ENCODE measurements at places on chromosomes 6 and 20.
A peak's percentile ranks its signal among the peaks of the same experiment; 100 is the strongest.

DNA sequence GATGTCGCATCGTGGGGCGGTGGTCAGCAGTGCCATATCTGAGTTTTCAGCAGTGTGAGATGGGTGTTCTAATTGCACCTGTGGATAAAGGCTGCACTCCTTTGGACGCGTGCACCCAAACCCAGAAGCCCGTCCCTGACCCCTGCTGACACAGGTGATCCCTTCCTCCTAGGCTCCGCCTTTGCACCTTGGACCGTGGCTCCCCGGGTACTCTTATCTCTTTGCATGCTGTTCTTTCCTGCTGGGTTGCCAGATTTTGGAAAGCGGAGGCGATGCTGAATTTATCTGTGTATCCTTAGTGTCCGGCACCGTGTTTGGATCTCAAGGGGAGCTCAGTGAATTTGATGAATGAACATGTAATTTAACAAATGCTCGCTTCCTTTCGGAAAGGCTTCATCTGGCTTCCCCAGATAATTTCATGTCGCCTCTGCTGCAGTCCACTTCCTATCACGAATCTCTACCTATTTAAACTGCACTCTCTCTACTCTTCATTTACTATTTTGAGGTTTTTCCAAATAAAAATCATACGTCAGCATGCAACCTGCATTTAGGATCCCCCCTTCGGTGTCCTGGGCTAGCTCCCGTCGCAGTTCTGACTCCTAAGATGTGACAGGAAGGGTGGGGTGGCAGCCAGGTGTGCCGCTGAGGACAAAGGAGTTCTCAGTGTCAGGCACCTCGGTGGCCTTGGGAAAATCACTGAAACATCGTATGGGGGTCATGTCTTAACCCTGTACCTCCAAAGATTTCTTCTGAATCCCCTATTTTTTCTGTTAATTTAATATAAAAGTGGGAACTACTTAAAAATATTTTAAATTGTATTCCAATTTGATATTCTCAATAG is 753 bp upstream of the PERP start:
- no peak for DNase-seq

DNA sequence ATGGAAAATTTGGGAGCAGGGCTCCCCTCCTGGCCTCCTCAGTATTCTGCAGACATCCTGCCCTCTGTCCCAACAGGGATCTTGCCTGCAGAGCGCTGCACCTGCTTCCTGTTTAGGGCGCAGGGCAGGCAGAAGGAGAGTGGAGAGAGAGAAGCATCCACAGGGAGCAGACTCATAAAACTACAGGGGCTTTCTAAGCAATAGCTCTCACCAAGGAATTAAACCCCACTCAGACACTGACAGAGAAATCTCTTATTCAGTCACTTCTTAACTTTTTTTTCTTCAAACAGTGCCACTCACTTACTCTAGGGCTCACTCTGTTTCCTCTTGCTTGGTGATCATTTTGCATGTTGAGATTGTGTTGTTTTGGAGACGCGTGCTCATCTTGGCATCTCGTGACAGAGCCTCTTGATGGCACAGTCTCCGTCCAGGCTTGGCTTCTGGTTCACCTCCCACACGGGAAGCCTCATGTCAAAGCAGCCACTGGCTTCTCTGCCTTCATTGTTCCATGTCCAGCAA is 153.1 kb upstream of the INSM1 start:
- DNase-seq = no peak

GRCh38 chr6:167797476-167798265 is 29.0 kb upstream of the AFDN start:
- no peak for DNase-seq

GRCh38 chr6:33278392-33278741 is 1.4 kb downstream of the B3GALT4 start:
- DNase-seq = no peak

DNA sequence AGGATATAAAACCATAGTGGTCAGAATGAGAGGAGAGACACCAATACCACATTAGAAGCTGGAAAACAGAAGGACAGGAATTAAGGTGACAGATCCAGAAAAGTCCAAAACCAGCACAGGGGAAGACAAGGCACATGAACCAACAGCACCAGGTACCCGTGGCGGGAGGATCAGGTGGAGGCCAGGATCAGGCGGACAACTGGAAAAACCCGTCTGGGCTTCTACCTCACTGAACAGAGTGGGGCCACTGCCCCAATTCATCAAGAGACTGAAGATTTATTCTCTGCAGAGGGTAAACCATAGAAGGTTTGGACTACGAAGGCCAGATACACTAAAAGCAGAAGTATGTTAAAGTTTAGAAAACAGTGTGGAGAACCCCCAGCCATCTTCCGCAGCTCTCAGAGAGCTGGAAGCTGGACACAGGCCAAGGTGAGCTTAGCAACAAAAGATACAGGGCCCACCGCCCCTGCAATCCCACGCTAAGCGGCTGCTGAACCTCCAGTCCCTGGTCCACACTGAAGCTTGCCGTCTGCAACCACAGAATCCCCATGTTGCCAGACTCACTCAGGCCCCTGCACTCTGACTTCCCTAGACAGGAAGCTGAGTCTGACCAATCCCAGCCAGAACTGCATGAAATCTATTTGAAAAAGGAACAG is 29.9 kb downstream of the ABHD12 start:
- peak; percentile 49 for DNase-seq

DNA sequence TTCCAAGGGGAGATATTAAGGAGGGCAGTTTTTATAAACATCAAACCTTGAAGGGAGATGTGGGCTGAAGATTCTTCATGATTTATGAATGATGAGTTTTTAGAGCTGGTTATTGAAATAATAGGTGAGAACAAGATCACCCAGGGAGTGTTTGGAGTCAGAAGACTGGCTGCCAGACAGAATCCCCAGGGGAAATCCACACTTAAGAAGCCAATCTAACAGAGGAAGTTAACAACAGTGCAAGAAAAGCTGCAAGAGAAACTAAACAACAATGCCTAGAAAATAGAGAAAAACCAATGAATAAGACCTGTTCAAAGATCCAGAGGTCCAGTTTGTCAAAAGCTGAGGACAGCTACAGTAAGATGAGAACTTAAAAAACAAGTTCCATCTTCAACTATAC is 167.9 kb upstream of the MAN1A1 start:
- DNase-seq = peak; percentile 24

DNA sequence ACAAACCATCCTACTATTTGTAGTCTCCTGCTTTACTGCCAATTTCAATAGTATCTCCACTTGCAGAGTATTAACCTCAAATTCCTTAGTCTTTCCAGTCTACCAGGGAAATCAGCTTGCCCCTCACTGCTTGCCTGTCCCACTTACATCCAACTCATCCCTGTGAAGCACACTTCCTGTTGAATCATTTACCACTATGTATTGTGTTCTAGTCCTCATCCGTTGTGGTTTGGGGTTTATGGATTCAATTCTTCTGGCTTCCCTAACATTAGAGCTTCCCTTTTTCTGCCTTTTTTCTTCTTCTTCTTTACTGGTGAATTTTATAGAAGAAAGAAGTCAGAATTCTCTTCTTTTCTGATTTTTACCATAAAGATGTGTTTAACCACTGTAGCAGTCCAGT is 5.1 kb upstream of the TXLNB start:
- DNase-seq = peak; percentile 67

- no peak for DNase-seq
These were observed 116.0 kb downstream of the SYCP2 start for GRCh38 chr20:59817406-59817805.

- no peak for DNase-seq
These were observed 31.9 kb downstream of the ZNF184 start for GRCh38 chr6:27441001-27441400.

GRCh38 chr6:42935322-42935721 is 6.0 kb downstream of the CNPY3 start:
- no peak for DNase-seq

DNA sequence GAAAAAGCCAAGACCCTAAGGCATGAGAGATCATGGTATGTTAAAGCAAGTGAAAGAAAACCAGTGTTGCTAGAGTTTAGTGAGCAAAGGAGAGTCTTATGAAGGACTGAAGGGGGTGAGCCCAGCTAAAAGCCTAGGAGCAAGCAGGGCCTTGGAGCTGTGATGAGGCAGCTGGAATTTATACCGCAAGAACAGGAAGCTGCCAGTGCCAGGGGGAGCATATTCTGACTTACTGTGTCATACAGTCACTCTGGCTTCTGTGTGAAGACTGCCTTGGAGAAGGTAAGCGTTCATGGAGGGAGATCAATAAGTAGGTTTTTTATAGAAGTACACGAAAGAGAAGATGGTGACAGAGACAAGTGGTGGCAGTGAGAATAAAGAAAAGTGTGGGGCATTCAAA is 308.9 kb upstream of the THEMIS start:
- peak; percentile 76 for DNase-seq

GRCh38 chr20:51442602-51443001 is 99.9 kb downstream of the NFATC2 start:
- DNase-seq = peak; percentile 27

- peak; percentile 97 for DNase-seq
These were observed 664 bp upstream of the TPBG start for GRCh38 chr6:82362878-82363427.

DNA sequence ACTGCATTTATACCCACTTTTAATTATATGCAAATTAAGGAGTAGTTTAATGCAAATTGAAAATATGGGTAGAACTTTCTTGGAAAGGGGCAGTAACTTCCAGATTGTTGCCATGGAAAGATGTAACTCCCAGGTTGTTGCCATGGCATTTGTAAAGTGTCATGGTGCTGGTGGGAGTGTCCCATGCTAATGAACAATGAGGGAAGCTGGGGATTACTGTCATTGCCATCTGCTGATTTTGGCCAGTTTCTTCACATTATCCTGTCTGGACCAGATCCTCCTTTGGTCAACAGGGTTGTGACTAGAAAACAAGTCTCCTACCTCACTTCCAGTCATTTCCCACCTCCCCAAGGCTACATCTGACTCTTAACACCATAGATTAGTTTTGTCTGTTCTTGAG is 45.4 kb upstream of the FERMT1 start:
- DNase-seq = no peak

DNA sequence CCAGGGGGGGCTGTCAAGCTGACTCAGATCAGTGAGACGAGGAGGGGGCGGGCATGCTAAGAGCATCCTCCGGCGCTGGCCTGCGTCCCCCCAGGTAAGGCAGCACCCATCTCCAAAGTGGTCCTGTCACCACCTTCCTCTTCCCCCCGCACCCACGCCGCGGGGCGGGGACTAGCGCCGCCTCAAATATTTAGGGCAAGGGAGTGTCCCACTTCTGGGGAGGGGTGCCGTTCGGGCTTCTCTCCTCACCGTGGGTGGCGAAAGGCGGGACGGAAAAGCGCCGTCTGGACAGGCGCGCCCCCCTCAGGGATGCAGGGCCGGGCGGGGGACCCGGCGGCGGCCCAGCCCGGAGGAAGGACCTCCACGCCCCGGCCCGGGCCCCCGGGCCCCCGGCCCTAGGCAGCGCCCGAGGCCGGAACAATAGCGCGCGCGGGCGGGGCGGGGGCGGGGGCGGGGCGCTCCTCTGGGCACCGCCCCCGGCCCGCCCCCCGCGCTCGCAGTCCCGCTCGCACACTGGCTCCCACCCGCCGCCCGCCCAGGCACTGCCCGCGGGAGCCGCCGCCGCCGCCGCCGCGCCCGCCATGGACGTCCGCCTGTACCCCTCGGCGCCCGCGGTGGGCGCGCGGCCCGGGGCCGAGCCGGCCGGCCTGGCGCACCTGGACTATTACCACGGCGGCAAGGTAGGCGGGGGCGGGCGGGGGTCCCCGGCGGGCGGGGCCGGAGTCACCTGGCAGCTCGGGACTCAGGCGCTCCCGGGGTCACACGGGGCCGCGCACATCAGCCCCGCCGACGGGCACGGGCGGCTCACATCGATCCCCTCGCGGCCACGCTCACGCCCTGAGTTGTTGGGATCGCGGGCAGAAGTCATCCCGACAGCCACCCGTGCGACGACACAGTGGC is at the start of gene TOX2:
Gene TOX2 (plus strand): TSS at position 542 of the 900 bp plus-strand sequence. CDS start 40 bp downstream, at position 582.
- DNase-seq = peak; percentile 61

DNA sequence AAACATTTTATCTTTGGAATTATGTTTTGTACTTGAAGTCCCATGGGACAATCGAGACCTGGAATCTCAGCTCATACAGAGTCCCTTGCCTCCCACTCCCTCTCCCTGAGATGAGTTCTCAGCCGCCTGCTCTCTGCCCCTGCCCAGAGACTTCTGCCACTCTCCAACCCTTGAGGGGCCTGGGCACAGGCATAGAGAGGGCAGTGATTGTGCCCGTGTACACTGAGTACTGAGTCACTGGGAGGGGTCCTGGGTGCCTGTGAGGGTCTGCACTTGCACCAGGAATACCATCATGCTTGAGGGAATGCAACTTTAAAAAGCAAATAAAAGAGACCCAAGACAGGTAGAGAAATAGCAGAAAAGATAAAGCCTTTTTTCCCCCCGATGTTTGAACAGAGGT is 453.8 kb upstream of the HS3ST5 start:
- DNase-seq = no peak
